NCI-H1694 treated with DMSO at 0.1 percent for 48 hours (cell line): ENCODE measurements at places on chromosomes 3 and 15.

GRCh38 chr3:42175386-42176240 is 84.5 kb downstream of the TRAK1 start:
- DNase-seq: no peak

DNA sequence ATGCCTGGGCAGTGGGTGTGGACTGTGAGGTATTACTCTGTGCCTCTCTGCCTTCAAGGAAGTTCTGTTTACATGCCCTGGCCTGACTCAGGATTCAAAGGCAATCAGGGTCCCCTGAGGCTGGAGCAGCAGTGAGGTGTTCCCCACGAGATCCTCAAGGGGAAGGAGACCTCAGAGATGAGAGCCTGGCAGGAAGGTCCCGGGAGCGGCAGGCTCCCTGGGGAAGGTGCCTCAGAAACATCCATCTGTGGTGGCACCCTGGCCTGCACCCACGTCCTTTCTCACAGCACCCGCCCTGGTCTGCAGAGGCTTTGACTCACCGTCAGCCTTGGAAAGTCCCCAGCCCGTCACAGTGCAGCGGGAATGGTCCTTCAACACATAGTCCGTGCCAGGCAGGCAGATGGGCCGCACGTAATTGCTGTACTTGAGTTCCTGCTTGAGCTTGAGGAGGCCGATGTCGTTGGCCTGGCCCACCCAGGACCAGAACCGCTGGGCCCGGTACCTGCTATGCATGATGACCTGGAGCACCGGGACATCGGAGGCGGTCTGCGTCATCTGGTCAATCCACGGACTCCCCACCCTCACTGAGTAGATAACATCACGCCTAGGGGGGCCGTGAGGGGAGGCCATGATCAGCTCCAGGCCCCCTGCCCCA is 3.6 kb downstream of the PRSS50 start:
- DNase-seq: no peak

GRCh38 chr3:151328298-151328995 is 902 bp downstream of the P2RY13 start:
- no peak for DNase-seq

GRCh38 chr3:102571006-102571405 is 136.2 kb downstream of the ZPLD1 start:
- no peak for DNase-seq

- DNase-seq: no peak
These were observed 30.1 kb downstream of the GPR15 start for GRCh38 chr3:98561727-98562521.
